ENCODE measurements at places on chromosomes 7 and 10.

GRCh38 chr10:85976267-85976793, 390.3 kb downstream of the GRID1 start:
- DNase-seq = no peak

DNA sequence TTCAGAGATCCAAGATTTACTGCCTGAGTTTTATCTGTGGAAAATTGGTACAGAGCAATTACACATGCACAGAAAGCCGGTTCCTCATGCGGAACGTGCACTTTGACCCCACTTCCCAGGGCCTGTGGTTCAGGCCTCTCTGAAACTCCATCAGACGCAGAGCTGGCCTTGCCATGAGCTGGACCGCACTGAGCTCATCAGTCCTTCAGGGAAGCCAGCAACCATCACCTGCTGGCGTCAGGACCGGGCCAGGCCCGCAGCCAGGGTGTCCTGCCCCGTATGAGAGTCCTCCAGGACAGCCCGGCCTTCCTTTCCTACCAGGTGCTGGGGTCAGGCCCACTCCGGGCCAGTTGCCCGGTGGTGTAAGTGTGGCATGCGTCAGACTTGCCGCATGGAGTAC, 446.5 kb upstream of the FOXK1 start:
- DNase-seq = no peak

- DNase-seq = no peak
Measured at GRCh38 chr7:25289518-25289917, 61.2 kb upstream of the NPVF start.

DNA sequence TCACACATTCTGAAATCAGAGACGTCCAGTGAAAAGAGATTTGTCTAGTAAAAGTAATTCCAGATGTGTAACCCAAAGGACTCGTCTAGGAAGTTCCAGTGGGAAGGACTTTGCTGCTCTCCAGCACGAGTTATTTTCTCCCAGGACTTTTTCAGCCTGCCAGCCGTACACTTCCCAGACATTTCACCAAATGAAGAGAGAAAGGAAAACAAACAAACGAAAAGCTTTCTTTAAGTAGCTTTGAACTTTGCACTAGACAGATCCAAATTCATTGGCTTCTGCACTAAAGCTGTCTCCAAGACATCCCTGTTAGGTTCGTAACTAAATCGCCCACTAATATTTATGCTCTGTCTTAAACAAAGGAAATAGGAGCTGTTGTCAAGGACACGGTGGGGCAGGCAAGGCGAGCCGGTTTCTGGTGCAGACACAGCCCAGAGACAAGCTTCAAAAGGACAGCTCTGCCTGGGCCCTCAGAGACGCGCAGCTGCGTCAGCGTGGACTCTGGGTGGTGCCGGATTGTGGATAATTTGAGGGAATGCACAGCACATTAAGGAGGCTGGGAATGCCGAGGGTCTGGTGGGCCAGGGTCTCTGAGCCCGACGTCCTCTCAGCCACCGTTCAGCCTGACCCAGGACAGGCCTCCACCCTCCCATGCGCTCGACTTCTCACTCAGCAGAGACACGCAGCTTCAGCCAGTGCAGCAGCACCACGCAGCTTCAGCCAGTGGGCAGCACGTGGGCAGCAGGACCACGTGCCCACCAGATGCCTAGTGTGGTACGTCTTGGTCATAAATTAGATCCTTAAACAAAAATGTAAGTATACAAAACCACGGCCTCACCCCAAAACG, 64.1 kb upstream of the INSIG1 start:
- no peak for DNase-seq

DNA sequence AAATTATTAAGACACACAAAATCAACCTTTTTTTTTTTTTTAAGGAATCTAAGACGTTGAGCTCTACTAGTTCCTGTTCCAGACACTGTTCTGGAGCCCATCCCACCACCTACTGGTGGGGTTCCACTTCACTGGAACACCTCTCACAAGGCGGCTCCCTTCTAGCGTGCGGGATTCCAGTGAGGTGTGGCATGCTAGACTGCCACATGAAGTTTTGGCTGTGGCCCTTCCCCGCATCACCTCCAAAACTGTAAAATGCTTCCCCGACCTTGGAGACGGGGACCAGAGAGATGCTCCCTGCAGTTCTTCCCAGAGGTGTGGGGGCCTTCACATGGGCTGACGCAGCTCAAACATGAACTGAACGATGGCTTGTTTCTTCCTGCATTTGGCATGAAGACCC, 12.6 kb downstream of the FAM53B start:
- DNase-seq = no peak
